ENCODE measurements at places on chromosomes 3 and 15.

DNA sequence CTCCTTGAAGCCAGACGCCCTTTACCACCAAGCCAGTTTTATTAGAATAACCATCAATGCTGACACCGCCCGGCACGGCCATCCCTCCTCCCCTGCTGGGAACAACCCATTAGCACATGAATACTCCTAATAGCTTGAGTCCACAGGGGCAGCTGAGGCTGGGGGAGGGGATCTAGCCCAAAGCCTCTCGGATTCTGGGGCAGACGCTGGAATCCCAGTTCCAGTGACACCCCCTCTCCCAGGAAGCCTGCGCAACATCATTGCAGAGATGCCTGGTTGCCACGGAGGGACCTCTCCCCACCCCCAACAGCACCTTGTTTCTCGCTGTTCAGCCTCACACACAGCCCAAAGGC is 1.2 kb upstream of the LINGO1 start:
- DNase-seq, result no peak

- DNase-seq, result no peak
Measured at GRCh38 chr3:114994554-114995341, 152.3 kb downstream of the ZBTB20 start.

DNA sequence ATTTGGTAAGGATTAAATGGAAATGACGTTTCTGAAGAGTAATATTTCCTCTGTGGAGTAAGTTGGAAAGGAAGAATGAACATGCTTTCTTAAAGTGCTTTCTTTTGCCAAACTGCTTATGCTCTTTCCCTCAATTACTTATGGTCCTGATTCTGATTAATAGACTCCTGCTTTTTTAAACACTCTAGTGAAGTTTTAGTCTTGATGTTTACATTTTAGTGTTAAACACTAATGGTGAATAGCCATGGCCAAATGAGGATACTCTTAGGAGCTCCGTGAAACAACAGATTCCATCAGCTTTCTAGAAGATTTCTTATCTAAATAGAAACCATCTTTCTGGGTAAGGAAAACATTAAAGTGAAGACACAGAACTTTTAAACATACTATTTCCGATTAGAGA is 117.6 kb downstream of the P3H2 start:
- no peak for DNase-seq

GRCh38 chr15:93029214-93029835 is 59.7 kb downstream of the RGMA start:
- DNase-seq, result no peak

GRCh38 chr3:11542551-11542950 is 101.2 kb downstream of the VGLL4 start:
- no peak for DNase-seq

- no peak for DNase-seq
Measured at GRCh38 chr3:10756546-10756945, 59.5 kb upstream of the SLC6A11 start.

DNA sequence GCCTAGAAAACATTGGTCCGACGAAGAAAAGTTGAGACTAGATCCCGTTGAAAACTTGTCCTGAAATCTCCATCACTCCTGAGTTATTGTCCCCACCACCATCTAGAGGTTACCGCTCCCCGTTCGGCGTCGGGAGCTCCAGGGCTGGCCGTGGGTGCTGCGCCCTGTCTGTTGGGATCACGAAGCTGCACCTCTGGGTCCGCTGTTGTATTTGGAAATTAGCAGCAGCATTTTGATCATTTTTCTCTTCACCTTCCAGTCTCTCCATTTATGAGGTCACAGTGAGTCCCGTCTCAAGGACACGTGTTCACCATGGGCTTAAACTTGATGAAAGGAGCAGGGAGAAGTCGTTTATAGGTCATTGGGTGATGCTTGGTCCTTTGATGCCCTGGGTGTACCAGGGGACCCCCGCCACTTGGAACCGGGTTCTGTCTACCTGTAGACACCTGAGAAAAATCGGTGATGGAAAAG is 565 bp downstream of the MANF start:
- peak; percentile 28 for DNase-seq

GRCh38 chr3:115766587-115767482 is 143.5 kb downstream of the GAP43 start:
- DNase-seq, result no peak

DNA sequence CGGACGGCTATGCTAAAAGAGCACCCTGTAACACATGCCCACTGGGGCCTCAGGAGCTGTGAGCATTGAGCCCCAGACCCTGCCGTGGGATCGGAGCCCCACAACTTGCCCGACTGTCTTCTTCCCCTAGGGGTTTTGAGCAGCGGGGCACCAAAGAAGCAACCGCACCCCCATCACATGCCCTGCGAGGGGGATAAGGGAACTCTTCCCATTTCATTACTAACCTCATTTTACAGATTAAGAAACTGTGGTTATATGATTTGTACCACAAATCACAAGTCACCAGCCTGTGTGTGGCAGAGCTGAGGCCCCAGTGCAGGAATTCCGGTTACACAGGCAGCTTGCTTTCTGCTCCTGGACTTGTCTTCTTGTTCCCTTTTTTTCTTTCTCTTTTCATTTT is 86.2 kb downstream of the CD47 start:
- DNase-seq, result no peak

GRCh38 chr3:133271539-133271938 is 128.3 kb upstream of the BFSP2 start:
- DNase-seq, result no peak

GRCh38 chr3:154307363-154307762 is 16.9 kb downstream of the DHX36 start:
- no peak for DNase-seq

DNA sequence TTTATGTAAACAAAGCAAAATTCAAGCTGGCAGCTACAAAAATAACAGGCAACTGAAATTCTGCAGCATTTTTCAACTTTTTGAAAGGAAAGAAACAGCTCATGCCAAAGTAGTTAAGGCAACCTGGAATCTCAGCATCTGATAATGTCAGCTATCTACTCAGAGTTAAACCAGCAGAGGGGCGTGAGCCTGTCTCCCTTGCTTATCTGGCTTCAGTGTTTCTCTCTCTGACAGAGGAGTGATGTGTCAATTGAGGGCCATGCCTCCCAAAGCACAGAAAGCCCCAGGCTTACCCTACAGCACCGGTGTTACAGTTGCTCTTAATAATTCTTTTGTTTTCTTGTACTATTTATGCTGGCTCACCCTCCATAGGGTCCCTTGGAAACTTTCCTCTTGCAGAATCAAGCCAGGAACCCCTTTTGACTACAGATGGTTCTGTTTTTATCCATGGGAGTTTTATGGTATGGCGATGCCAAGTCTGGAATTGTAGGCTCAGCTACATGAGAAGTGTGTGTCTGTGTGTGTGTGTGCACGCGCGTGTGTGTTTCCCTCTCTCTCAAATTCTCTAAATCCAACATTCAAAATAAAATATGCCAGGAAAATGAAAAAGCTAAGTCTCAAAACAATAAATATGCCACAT is 7.3 kb downstream of the TMEM212 start:
- DNase-seq, result no peak

GRCh38 chr3:169104972-169105371 is 558.5 kb downstream of the MECOM start:
- no peak for DNase-seq

- no peak for DNase-seq
Measured at GRCh38 chr15:34514251-34514670, 69.2 kb downstream of the GOLGA8B start.

DNA sequence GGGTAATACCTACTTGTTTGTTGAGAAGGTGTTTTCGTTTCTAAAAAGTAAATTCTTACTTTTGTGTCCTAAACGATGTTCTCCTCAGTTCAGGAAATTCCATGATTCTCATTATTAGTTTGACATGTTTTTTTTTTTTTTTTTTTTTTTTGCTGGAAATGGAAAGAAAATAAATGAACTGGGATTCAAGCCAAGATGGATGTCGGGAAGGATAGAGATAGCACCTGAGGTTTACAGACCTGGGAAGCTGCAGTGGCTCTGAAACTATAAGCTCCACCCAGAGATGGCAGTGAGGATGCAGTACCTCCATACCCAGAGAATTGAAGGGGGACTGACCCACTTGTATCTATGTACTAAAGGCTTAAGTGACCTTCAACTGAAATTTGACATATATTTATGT is 334.6 kb upstream of the TGFBR2 start:
- DNase-seq, result no peak

GRCh38 chr3:114846779-114847178 is 300.3 kb downstream of the ZBTB20 start:
- no peak for DNase-seq

- DNase-seq, result no peak
Measured at GRCh38 chr3:112741983-112742382, 101.0 kb upstream of the CCDC80 start.

DNA sequence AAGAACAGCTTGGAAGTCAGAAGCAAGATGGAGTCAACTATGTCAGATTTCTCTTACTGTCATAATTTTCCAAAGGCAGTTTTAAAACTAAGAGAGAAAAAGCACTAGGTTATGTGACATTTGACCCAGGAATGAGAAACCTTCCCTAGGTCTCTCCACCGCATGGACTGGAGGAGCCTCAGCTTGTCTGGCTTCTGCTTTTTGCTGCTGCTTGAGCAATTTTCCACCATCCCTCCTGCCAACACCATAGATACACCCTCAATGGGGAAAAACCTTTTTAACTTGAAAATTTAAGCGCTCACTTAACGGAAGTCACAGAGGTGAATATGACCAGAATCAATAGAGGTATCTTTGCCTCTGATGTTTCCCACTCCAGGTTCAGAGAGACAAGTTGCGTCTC is 17.8 kb upstream of the IREB2 start:
- no peak for DNase-seq

GRCh38 chr15:49900903-49901235 is 218.2 kb downstream of the ATP8B4 start:
- no peak for DNase-seq

DNA sequence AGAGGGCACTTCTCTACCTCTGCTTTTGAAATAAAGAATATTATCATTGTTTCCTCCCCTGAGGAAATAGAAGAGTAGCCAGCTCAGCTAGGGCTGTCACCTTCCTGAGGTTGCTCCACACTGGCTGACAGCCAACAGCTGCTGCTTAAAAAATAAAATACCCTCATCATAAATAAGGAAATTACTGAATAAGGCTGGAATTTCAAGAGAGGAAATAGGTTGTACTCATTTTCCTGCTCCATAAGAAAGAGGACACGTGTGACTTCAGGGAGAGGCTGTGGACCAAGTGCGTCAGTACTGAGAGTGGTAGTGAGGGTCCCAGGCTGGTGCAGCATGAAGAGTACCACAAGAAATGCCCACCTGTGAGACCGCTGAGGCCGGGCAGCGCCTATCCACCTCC is 8.1 kb upstream of the C2CD4B start:
- DNase-seq, result no peak

GRCh38 chr3:62724503-62724902 is 150.7 kb downstream of the CADPS start:
- DNase-seq, result no peak

GRCh38 chr15:34578283-34578674 is 5.2 kb downstream of the GOLGA8B start:
- DNase-seq, result no peak

DNA sequence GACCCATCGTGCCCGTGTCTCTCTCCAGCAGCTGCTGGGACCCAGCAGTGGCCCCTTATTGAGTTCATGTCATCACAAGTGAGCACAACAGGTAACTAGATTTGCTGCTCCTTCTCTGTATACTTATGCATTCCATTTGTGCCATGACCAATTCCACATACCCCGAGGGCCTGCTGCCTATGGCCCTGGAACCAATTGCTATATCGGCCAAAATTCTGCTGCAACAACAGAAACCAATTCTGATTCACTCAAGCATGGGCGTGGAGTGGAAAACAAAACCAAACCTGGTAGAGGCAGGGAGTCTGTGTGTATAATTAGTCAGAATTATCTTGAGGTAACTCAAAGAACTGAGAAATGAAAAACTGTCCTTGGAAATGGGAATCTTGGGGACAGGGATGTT is 516.6 kb downstream of the EPHB1 start:
- no peak for DNase-seq

- no peak for DNase-seq
Measured at GRCh38 chr3:101801174-101801573, 22.2 kb downstream of the NXPE3 start.

GRCh38 chr3:188010478-188010877 is 143.5 kb upstream of the LPP start:
- no peak for DNase-seq

DNA sequence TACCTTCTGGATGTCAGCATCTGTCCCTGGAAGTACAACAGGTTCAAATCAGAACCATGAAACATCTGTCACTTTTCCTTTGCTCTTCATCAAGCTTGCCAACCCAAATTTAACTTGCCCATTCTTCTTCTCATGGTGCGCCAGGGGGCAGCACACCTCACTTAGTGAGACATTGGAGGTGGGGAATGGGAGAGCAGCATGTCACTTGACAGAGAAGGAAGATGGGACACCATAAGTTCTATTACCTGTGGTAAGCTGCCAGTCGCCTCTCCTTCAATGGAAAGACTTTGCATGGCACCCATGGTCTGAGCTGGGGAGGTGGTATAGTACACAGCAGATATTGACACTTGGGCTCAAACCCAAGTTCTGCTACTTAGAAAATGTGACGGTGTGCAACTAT is 2.9 kb downstream of the SCN5A start:
- DNase-seq, result no peak

DNA sequence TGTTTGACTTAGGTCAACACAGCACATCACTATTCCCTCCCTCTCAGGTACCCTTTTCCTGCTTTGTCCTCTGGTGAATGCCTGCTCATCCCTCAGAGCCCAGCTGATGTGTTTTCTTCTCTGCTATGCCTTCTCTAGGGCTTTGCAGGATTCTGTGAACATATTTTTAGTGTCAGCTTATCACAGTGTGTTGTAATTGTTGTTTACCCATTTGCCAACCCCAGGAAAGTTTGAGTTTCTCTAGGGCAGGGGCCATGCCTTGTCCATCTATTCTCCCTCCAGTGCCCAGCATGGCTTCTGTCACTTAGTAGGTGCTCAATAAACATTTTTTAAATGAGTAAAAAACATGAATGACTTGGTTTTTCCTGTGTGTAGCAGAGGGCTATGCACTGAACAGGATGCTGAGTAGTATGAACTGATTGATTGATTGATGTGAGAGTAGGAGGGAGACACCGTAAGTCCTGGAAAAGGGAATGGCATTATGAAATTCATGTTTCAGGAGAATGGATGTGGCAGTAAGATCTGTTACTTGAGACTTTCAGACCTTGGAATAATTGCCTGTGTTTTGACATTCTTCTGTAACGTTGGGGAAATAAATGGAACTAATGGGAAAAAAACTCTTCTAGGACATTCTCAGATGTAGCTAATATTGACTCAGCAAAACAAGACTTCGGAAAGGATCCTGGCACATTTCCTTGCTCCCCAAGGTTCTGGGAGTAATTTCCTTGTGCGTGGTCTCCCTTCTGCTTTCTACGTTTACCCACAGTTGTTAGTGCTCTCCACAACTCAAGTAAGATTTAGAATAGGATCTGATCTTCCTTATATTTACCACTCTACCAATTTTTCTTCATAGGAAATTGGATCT is 267.3 kb upstream of the TBL1XR1 start:
- no peak for DNase-seq

DNA sequence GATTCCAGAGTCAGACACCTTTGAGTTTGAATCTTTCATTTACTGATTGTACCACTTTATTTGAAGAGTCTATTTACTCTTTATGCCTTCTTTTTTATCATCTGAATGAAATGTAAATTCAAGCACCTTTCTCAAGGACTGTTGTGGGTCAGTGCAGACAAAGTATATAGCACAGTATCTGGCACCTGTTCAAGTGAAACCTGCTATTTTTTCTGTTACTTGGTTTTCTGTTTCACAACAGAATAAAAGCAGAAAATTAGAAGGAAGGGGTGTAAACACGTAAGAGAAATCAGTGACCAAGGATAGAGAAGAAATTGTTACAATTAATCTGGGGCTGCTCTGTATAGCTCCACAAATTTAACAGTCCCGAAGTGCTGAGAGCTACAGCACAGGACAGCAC is 357.4 kb downstream of the RSL24D1 start:
- DNase-seq, result no peak

GRCh38 chr3:109234300-109234699 is 82.0 kb downstream of the DPPA2 start:
- DNase-seq, result no peak

Measured in central memory CD4-positive, alpha-beta T cell (primary cell).